ENCODE measurements at places on chromosomes 3 and 15.

GRCh38 chr3:165211721-165212120 is 15.5 kb upstream of the SLITRK3 start:
- DNase-seq: no peak

- DNase-seq: no peak
Observed at GRCh38 chr15:58233341-58233740, 95.2 kb downstream of the AQP9 start.

DNA sequence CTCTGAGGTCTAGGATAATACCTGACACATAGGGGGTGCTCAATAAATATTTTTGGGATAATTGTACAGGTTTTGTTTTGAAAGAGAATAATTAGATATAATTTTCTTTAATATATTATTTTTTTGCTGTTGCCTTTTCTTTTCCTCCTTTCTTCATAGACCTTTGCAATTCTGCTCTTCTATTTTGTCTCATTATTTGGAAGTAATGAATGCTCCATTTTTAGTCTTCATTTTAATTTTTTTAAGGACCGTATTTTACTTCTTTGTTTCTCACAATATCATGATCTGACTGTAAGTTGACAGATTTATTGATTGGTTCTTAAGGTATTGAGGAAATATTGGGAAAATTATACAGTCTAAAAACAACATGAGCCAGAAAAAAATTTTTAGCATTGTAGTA is 150.5 kb upstream of the TMC3 start:
- DNase-seq: no peak

GRCh38 chr3:181952929-181953328 is 241.2 kb downstream of the SOX2 start:
- DNase-seq: no peak

DNA sequence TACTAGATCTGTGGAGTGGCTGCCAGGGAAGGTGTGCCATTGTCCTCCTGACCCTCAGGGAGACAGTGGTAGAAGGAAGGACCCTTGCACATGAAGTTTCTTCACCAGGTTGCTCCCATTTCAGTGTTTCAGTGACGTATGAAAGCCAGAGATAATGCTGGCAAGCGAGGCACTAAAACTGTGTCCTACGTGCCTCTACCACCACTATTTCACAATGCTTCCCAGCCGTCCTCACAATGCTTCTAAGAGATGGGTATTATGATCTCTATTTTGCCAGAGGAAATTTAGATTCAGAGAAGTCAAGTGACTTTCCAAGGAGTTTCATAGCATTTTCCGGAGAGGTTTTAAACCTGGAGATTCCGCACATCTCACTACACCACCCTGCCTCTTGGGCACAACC is 28.0 kb upstream of the RNF7 start:
- no peak for DNase-seq

DNA sequence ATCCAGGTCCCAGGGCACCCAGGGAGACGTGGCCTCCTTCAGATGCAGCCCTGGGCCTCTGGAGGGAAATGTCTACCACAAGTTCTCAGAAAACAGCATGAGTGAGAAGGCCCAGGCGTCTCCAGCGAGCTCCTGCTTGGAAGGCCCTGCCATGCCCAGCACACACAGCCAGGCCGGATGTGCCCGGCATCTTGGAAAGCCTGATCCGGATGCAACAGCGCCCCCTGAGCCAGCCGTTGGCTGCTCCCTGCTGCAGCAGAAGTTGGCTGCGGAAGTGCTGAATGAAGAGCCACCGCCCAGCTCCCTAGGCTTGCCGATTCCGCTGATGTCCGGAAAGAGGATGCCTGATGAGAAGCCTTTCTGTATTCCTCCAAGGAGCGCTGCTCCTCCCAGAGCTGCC is 856 bp downstream of the NPAP1 start:
- no peak for DNase-seq

- peak; percentile 76 for DNase-seq
Observed at GRCh38 chr3:153431076-153431475, 269.1 kb downstream of the RAP2B start.

- no peak for DNase-seq
Observed at GRCh38 chr3:105347625-105348302, 18.9 kb upstream of the ALCAM start.

DNA sequence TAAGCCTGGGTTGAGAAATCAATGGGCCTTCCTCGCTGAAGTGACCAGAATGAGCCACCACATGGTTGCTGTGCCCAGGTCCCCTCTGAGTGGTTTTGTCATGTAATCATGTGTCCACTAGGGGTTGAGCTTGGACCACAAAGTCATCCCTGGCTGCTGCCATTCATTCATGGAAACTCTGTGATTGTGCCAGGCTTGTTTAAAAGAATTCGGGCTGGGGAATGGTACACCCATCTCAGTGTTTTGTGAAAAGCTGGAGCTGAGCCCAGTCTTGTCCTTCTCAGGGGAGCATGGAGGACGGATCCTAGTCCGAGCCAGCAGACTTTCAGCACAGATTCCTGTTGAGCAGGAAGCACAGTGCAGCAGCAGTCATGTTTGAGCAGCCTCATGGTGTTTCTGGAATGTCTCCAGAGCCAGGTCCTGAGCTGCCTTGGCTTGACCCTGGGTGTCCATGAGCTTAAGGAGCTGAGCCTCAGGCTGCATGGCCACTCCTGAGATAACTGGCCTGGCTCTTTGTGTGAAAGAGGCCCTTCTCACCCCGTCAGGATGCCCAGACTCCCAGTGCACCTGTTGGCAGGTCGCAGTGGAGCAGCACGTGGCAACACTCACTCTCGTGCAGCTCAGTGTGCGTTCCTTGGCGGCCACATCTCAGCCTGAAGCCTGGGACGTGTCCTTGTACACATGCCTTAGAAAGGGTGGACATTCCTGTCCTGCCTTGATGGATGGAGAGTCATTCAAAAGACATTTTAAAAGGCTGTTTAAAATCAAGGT is 260.3 kb upstream of the TPM1 start:
- peak; percentile 72 for DNase-seq

DNA sequence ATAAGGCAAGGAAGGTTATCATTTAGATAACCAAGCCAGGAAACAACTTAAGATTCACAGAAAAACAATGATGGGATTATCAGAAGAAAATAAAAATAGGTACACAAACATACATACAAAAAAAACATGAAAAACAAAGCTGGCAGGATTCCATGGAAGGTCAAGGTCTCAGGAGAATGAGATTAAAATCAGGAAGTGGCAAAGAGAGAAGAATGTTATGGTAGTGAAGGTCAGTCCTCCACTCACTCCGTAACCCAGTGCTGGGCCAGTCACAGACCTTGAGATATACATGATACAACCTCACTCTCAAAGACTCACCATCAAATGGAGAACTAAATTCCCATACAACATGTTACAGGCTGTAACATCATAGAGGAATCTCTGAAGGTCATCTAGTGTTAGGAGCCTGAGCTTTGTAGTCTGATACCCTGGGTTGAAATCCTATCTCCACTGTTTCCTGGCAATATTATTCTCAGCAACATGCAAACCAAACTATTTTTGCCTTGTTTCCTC is 93.9 kb downstream of the CTNNB1 start:
- no peak for DNase-seq

DNA sequence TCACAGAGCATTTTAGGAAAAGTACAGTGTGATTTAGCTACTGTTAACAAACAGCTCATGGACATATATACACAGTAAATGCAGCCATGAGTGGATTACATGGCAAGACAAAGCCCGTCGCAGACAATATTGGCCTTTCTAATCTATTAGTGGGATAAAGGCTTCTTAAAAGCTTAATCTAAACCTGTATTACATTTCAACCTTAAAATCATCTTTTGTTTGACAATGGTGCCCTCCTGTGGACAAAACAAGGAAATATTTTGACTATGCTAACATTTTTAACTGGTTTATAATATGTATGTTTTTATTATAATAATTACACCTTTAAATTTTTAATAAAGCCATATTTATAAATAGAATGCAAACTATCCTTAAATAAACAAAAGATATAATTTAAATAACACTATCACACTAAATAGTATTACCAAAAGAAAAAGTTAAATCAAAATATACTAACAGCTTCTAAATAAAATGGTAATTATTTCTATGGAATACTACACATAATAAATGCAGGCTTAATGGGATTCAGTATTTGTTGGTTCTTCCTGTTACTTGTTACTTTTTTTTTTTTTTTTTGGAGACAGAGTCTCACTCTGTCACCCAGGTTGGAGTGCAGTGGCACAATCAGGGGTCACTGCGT is 38.6 kb downstream of the TAFA4 start:
- no peak for DNase-seq

GRCh38 chr3:7264196-7264526 is 403.2 kb downstream of the GRM7 start:
- DNase-seq: no peak

GRCh38 chr15:96882121-96882772 is 551.7 kb downstream of the NR2F2 start:
- no peak for DNase-seq

DNA sequence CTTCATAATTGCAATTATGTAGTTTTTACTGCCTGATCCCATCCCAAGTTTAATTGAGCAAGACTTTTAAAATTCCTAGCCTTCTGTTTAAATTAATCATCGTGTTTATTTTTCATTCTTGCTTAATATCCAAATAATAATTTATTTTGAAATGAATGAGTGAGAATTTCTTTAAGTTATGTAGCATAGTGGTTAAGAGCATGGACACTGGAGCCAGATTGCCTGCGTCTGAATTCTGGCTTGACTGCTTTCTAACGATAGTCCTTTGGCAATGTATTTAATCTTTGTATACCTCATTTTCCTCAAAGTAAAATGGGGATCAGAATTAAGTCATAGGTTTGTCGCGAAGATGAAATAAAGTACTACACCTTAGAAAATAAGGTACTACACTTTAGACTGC is 71.4 kb downstream of the LRRC49 start:
- DNase-seq: no peak

DNA sequence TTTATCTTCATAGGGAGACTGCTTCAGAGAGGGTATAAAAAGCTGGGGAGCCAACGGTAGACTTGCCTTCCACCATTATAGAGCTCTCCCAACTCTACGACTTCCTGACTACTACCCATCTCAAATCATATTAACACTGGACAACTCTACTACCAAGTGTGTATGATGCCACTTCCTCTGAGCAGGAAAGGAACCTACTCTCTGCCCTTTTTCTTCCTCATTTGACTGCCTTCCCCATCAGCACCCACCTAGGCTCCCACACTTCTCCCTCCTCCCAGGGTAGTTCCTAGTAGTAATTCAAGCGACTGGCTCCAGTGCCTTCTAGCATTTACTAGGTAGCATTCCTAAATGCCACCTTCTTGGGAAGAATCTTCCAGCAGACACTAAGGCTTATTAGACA is 24.5 kb upstream of the TBL1XR1 start:
- DNase-seq: peak; percentile 61

DNA sequence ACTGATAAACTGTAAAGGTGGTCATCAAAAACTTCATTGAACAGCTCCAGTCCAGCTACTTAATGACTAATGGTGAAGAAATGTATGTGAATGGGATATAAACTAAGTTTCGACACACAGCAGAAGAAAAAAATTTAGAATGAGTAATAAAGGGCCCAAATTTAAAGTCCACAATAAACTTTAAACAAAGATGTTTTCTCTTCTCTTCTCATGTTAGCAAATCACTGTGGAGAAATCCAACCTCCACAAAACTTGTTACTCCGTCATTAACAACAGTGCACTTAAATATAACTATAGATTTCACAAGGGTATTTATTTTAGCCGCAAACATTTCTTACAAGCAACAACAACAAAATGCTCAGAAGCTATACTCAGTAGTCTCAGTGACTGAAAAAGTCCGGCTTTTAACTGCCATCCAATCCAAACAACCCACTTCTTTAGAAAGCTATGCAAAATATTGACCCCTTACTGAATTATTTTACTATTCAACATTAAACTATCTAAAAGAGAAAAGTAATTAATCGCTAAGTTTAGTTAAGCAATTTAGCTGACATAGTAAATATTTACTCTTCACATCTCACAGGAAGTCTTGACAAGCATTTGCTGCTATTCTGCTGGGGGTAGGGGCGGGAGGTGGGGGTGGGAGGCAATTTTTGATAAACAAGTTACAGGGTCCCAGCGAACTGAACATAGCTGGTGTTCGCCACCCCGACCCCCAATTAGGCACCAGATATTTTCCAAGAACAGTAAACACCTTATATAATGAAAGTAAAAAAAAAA is 2.4 kb downstream of the IGF2BP2 start:
- no peak for DNase-seq

DNA sequence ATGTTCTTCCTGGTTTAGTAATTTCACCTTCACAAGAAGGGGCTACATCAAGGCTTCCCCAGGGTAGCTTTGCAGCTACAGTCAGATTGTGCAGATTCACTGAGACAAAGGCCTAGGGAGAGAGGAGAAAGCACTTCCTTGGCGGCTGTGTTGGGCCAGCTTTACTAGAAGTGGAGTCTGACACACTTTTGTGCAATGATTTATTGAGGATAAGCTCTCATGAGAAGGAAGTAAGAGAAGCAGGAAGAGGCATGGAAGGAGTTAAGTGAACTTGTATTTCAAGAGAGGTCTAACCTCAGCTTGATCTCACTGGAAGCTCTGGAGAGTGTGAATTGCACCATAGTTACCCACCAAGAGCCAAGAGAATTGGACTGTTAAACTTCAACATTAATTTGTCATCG is 78.9 kb downstream of the TGFBR2 start:
- peak; percentile 21 for DNase-seq

- DNase-seq: peak; percentile 28
Observed at GRCh38 chr3:160027541-160028195, 39.0 kb downstream of the IL12A start.

DNA sequence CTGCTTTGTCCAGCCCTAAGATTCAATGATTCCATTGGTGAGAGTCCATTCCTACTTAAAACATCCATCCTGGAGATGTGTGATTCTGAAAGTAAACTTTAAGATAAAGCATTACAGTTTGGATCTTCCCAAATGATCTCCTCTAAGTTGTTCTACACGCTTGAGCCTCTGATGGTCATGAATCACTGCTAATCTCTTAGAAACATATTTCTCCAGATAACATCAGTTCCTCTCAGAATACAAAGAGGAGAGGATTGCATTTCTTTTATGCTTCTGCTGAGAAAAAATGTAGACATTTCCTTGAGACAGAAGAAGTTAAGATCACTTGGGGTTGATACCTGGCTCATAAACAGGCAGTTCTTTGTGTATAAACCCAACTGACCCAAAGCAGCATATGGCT is 281.2 kb upstream of the DPH6 start:
- DNase-seq: no peak

DNA sequence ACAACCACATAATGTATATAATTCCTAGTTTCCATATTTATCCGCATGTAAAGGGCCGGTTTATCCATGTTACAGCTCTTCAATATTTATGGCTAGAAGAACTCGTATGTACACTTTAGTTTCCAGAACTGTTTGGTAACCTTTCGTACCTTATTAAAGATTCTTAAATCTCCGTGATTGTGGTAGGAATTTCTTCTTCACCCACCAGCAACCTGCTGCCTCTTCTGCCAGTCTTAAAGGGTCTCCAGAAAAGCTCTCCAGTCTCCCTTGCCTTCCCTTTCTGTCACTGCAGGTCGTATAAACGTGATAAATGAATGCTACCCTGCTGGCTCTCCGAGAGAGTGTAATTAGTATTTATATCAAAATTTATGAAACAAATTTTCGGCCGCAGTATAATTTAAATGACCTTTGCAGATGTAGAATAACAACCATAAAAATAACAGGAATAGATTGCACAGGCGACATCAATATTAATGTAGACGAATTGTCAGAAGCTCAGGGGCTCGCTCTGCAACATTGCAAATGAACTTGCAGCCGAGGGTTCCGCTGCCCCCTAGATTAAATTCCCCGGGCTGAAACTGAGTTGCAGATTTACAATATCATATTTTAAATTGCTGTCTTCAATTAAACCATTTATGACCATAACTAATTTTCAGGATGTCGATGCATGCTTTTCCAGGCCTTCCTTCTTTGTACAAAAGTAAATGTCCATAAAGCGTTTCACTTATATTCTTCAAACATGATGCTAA is 5.4 kb downstream of the ZIC1 start:
- no peak for DNase-seq
